Effector memory CD4-positive, alpha-beta T cell (primary cell): ENCODE measurements at places on chromosomes 5 and 9.

- DNase-seq, result no peak
These were observed at the start of gene RXFP3 for GRCh38 chr5:33936381-33937016. TSS of gene RXFP3 (plus strand) at chr5:33936386. CDS start at chr5:33936741, 355 bp downstream.

DNA sequence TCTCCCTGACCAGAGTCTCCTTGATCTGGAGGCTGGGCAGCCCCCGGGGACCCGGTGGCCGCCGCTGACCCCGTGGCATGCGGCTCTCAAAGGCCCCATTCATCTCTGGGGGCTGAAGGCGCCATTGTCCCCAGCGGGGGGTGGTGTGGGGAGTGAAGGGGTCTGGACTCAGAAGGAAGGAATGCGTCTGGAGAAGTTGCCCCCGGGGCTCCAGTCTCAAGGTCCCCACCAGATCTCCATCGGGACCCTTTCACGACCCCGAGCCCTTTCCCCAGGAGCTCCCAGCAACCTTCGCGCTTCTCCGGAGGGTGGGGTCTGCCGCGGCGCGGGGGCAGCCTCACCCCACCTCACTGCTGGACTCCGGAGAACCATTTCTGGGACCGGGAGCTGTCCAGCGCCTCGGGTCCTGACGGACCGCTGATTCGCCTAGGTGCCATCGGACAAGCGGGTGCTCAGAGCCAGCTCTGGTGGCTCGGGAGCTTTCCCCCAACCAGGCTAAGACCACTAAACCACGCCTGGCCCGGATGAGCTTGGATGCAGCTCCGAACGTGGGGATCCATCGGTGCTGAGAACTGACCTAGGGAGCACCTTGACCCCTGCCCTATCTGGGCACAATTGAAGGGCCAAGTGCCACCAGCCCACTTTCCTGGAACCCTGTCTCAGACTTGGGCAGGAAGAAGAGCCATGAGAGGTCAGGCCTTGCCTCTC, 5.1 kb upstream of the PCDH1 start:
- DNase-seq, result no peak

DNA sequence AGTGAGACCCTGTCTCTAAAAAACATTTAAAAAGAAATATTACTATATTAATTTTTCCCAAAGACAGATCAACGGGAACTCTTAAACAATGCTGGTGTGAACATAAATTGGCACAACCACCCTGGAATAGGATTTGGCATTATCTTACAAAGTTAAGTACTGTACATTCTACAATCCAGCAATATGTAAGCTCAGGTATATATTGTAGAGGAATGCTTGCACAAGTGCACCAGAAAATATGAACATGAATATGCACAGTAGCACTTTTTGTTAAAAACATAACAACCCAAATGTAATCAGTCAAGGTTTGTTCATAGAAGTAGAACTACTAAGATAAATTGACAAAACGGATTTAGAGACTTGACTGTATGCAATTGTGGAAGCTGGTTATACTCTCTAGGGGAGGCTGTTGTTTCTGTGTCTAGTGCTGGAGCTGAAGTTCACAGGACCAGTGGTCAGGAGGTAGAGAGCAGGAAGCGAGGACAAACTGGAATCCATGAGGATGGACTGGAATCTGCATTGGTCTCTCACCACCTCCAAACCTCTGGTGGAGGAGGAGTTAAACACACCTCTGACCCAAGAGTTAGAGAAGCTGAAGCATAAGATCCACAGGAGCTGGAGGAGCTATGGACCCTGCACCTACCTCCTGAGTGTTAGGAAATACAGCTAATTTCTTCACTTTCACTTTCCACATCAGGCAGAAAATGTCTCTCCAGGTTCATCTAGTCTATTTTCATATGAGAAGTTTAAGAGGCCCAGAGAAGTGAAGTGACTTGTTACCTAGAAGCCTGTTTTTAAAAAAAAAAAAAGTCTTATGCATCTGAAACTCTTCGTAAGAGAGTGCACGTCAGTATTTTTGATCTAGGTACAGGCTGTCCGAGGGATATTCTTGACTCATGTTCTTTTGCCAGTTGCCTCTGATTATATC, 20.3 kb upstream of the RIC1 start:
- DNase-seq, result no peak

DNA sequence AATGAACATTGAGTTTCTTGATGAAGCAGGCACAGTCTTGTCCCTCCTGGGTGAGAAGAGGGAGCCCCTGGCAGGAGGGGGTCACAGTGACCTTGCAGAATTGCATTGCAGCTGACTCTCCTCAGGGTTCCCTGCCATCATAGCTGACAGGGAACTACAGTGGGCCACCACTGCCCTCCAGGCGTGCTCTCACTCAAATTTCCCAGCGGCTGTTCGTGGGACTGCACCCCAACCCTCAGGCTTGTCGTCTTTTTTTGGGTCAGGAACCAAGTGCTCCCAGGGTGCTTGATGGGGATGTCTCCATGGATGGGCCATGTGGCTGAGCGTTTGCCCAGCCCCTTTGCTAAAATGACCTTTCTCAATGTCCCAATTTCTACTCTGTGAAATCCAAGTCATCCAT, 215.8 kb downstream of the MELK start:
- no peak for DNase-seq

- DNase-seq, result no peak
These were observed 593 bp upstream of the ZBTB43 start for GRCh38 chr9:126804198-126804695.

DNA sequence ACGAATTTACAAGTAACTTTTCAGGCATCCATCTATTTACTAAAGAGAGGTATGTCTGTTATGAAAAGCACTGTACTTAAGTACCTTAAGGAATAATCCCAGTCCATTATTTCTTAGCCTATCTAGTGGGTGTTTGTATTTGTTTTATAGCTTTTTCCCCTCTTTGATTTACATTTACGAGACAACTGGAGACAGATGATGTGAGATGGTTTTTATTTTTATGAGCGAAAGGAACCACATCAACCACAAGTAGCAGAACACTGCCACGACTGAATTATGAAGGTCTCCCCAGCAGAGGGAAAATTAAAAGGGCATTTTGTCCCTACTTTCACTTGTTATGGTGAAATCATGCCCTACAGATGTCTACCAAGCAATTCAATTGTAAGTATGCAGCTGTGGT, 357.8 kb downstream of the NFIB start:
- DNase-seq, result no peak
